ENCODE measurements at places on chromosomes 4 and X.
A peak's percentile ranks its signal among the peaks of the same experiment; 100 is the strongest.

- peak; percentile 3 for DNase-seq
Measured at GRCh38 chr4:42391981-42392380, 5.3 kb upstream of the SHISA3 start.

GRCh38 chr4:152109531-152110509 is 349.0 kb upstream of the GATB start:
- peak; percentile 61 for DNase-seq

GRCh38 chrX:13934731-13935130 is 95.0 kb downstream of the GEMIN8 start:
- DNase-seq: no peak

- DNase-seq: peak; percentile 74
Measured at GRCh38 chrX:132837126-132837525, 121.3 kb downstream of the HS6ST2 start.

GRCh38 chr4:135185256-135185655 is 983.7 kb upstream of the PABPC4L start:
- no peak for DNase-seq

DNA sequence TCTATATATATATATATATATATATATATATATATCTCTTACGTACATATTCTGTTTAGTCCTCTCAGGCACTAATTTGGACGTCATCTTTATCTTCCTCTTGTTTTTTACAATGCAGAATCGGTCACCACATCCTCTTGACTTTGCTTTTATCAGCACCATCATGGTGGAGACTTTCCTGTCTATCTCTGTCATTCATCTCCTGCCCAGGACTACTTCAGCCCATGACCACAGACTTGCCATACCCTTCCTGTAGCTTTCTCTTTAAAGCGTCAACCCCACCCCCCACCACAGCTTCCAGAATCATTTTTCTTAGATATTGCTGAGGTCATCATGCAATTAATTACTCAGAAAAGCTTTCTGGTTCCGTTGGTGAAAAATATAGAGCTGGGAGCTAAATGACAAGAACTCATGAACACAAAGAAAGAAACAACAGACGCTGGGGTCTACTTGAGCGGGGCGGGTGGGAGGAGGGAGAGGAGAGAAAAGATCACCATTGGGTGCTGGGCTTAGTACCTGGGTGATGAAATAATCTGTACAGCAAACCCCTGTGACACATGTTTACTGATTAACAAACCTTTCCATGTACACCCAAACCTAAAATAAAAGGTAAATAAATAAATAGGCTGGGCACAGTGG is 30.5 kb upstream of the PRKX start:
- DNase-seq: no peak

- DNase-seq: no peak
Measured at GRCh38 chr4:101032541-101032940, 314.8 kb downstream of the PPP3CA start.

DNA sequence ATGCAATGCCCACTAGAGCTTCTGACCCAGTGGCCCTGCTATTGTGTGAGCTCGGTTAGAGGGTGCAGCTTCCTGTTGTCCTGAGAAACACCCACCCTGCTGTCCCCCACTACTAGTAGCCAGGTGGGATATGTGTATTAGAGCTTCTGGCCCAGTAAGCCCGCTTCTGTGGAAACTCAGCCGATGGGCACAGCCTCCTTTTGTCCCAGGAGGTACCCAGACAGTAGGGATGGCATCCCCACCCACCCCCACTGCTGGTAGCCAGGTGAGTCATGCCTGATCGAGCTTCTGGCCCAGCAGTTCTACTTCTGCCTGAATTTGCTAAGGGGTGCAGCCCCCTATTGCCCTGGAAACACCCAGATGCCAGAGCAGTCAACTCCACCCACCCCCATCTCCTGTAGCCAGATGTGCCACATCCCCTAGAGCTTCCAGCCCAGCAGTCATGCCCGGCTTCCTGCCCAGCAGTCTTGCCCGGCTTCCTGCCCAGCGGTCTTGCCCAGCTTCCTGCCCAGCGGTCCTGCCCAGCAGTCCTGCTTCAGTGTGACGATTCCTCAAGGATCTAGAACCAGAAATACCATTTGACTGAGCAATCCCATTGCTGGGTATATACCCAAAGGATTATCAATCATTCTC is 162.7 kb upstream of the KLF8 start:
- DNase-seq: no peak

DNA sequence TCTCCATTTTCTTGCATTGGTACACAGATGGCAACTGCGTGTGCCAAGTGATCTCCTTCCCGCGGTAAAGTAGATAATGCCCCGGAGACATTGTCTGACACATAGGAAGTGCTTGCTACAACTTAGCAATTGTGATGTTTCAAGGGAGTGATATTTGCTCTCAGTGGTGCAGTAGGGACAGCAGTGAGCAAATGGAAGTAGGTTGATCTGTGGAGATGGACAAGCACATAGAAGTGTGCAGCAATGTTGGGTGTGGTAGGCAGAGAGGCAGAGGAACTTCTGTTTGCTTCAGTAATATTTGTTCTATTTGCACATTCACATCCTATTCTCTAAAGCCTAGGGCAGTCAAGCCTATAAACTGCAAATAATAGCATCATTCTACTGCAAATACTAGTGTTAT is 846.7 kb upstream of the PRKX start:
- no peak for DNase-seq

GRCh38 chr4:38452542-38452941 is 211.5 kb upstream of the KLF3 start:
- DNase-seq: no peak

DNA sequence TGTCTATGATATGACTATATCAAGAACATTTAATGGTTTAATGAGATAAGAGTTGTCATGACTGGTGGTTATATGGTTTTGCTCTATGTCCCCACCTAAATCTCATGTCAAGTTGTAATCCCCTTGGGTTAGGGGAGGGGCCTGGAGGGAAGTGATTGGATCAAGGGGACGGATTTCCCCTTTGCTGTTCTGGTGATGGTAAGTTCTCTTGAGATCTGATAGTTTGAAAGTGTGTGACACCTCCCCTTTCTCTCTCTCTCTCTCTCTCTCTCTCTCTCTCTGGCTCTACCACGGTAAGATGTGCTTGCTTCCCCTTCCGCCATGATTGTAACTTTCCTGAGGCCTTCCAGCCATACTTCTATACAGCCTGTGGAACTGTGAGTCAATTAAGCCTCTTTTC is 803.4 kb downstream of the TRIML1 start:
- DNase-seq: no peak

- peak; percentile 85 for DNase-seq
Measured at GRCh38 chrX:151902813-151903591, 9.7 kb upstream of the MAGEA4 start.

DNA sequence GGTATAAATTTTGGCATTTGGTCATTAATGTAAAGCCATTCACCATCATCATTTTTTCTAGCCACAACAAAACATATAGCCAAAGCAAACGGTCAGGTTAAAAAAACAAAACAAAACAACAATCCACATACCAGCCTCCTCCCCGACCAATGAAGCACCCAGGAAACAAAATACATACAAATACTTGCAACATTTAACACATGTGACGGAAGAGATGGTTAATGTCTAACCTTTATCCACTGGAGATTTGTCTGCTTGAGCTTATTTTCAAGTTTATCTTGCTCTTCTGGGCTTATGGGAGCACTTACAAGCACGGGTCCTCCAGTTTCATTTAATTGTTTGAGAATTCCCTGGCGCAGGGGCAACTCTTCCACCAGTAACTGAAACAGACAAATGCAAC is 857.5 kb upstream of the FTHL17 start:
- no peak for DNase-seq

- no peak for DNase-seq
Measured at GRCh38 chr4:83065266-83065665, 30.3 kb downstream of the COPS4 start.

DNA sequence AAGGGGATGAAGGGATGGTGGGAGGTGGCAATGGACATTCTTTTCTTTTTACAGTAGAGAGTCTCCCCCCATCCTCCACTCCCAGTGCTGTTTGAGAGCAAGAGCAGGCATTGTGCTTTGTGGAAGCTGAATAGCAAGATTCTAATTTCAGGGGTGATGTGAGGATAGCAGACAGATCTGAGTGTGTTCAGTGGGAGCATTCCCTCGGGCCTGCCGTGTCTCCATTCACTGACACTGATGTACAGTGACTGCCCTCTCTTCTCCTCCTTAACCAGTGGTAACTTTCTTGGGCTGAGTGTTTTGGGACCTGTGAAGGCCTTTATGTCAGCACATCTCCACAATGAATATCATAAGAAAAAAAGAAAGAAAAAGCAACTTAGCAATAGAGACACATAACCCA is 396.6 kb upstream of the RPS6KA3 start:
- DNase-seq: no peak

- DNase-seq: no peak
Measured at GRCh38 chr4:129063640-129064039, 29.7 kb downstream of the SCLT1 start.

DNA sequence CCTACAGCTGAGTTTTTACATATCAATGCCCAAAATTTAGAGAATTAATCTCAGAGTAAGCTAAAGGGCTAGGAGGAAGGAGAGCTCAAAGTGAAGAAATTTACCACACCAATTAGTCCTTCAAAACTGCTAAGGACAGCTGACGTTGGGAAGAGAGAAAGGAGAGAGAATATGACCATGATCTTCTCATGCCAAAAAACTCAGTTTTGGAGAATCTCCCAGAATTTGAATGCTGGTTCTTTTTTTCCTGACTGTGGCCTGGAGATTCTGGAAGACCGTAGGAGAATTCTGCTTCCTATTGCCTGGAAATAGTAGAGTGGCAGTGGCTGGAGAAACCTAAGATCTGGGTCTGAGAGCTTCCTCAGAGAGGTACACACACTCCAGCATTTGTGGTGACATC is 834.4 kb upstream of the SLIT2 start:
- no peak for DNase-seq

Data from astrocyte of the spinal cord (primary cell).